ENCODE measurements at places on chromosomes 1 and 21.

- no peak for DNase-seq
Observed at GRCh38 chr1:116952738-116953275, 43.1 kb downstream of the PTGFRN start.

GRCh38 chr1:181134543-181135436 is 46.3 kb downstream of the IER5 start:
- DNase-seq, result no peak

DNA sequence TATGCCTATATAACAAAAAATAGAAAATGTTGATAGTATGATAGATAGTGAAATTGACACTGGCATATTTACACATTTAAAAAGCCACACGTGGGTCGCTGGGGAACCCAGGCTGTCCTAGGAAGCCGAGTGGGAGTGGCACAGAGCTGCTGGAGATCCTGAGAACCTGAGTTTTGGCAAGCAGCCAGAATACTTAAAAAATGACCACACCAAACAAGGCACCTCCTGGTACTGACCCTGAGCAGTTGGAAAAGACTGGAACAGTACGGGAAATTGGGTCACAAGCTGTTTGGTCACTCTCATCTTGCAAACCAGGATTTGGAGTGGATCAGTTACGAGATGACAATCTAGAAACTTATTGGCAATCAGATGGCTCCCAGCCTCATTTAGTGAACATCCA is 111.5 kb downstream of the ZFYVE9 start:
- no peak for DNase-seq

DNA sequence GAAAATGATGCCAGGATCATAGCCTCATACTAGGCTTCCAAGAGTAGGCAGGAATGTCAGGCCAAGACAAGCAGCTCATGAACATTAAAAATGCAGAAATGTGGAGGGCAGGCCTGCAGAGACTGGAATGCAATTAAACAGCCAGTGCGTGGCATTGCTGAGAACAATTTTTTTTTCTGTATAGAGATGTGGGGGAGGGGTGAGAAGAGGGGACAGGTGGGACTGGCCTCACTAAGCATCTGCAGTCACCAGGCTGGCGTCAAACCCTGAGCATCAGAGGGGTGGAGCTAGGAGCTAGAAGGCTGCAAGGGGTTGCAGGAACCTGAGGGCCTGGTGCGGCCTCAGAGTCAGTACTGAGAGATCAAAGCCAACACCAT is 114.1 kb downstream of the TNR start:
- no peak for DNase-seq

GRCh38 chr1:35640380-35641232 is 720 bp downstream of the PSMB2 start:
- DNase-seq, result no peak

DNA sequence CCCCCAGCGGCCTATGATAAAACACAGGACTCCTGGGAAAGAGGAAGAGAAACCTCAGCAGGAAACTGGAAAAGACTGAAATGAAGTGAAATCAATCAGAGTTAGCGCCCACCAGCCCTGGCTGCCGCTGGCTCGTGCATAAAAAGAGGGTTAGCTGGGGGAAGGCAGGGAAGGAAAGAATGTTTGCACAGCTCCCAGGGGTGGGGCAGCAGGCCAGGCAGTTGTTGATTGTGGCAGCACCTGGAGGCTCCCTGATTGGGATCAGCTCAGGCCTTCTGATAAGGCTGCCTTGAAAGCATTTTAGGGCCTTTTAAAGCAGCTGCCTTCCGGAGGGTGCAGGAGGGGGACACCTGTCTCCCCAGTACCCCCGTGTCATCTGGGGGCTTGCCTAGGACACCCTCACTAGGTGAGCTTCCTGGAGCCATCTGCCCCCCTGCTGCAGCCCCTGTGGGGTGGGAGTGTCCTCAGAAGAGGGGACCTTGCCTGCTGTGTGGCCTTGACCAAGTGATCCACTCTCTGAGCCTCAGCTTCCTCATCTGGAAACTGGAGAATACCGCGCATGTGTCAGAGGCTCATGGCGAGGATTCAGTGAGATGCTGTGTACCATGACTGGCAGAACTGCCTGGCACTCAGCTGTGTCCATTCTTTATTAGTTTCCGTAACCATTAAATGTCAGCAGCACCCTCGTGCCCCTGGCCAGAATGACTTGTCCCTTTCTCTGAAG is 6.6 kb downstream of the EPHB2 start:
- DNase-seq, result peak; percentile 25

DNA sequence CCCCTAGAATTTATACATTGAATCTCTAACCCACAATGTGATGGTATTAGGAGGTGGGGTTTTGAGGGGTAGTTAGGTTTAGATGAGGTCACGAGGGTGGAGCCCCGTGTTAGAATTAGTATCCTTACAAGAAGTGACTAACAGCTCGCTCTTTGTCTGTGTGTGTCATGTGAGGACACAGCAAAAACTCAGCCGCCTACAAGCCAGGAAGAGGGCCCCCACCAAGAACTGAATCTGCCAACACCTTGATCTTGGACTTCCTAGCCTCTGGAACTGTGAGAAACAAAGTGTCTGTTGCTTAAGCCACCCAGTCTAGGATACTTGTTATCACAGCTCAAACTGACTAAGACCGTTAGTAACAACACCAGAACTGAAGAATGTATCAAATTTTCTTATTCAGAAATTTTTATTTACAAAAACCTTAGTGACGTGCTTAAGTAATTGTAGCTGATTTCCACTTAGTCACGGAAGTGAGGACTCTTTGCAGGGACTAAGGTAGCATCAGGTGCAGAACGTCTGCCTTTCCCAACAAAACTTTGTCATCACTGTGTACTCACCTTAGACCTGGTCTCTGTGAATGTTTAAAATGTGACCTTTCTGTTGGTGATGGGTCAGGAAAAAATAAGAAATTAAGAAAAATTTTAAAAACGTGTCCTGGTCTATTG is 24.5 kb upstream of the LRRC8C start:
- DNase-seq, result no peak

- DNase-seq, result no peak
Observed at GRCh38 chr1:158025576-158026230, 32.3 kb downstream of the KIRREL1 start.

DNA sequence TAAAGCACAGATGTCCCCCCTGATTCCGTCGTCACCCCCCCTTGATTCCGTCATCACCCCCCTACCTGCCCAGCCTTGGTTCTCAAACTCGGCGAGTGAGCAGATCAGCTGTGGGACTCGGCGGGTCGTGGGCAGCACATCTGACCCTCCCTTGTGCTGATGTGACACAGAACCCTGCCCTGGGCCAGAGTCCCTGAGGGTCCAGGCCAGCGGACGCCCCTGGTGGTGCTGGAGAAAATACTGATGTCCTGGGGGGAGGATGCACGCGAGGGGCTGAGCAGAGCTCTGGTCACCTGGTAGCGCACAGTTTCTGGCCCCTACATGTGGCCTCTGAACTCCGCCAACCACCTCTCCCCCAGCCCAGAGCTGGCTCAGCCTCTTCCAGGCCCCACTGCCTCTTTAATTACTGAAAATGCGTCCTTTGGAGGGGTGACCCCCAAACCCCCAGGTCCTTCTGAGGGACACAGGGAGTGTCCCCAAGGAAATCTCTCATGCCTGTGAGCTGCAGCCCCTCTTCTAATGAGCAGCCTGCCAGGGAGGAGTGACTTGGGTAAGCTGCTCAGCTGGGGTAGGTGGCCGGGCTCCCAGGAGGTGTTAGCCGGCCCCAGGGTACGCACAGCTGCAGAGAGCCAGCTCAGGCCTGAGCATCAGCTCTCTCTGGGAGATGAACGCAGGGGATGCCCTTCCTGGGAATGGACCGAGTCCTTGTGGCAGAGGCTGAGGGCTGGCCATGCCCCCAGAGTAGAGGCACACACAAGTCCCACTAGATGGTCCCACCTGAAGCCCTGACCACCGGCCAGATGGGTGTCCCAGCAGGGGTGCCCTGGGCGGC is 129.5 kb upstream of the ARHGEF16 start:
- DNase-seq, result no peak
